MG63 (cell line): ENCODE measurements at places on chromosomes 1 and 21. TPM values are rescaled to one million over a fixed set of nuclear protein-coding genes. Genes with fewer than 3 reads are reported as not detected.

- no peak for DNase-seq
Measured at GRCh38 chr1:30747033-30748008, 10.3 kb downstream of the LAPTM5 start.

DNA sequence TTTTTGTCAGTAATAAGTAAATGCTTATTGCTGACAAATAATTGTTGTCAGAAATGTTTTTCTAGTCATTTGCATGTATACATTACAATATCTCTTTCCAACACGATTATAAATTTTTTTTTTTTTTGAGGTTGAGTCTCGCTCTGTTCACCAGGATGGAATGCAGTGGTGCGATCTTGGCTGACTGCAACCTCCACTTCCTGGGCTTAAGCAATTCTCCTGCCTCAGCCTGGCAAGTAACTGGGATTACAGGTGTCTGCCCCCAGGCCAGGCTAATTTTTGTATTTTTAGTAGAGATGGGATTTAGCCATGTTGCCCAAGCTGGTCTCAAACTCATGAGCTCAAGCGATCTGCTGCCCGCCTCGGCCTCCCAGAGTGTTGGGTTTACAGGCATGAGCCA lies 72.0 kb upstream of the ATF3 start:
- DNase-seq: no peak

UBE2J2 gene
- total RNA-seq: 66.2 and 94.1 TPM in 2 replicates

- no peak for DNase-seq
Measured at GRCh38 chr1:10052347-10052746, 19.6 kb downstream of the UBE4B start.

GRCh38 chr21:38167345-38167744 lies 89.4 kb upstream of the KCNJ15 start:
- DNase-seq: no peak

GRHL3 gene
- total RNA-seq: not detected in 2 replicates

ETS2 gene
- 12.6 and 12.7 TPM in 2 replicates for total RNA-seq

DNA sequence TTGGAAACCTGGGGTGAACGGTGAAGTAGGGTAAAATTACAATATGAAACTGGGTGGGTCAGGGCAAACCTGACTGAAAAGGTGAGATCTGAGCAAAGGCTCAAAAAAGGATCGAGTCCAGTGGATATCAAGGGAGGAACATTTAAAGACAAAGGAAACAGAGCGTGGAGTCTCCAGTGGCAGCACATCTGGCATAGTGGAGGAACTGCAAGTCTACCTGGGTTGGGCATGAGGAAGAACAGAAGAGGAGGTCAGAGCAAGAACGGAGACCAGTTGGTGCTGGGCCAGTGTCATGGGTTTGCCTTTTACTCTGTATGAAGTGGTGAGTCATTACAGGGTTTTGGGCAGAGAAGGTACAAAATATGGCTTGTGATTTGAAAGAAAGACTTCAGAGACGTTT lies 163.7 kb downstream of the NTPCR start:
- DNase-seq: peak; percentile 31

- no peak for DNase-seq
Measured at GRCh38 chr1:109047339-109047738, 5.4 kb upstream of the WDR47 start.

GRCh38 chr1:206859082-206859521 lies 6.3 kb upstream of the IL20 start:
- DNase-seq: no peak

DNA sequence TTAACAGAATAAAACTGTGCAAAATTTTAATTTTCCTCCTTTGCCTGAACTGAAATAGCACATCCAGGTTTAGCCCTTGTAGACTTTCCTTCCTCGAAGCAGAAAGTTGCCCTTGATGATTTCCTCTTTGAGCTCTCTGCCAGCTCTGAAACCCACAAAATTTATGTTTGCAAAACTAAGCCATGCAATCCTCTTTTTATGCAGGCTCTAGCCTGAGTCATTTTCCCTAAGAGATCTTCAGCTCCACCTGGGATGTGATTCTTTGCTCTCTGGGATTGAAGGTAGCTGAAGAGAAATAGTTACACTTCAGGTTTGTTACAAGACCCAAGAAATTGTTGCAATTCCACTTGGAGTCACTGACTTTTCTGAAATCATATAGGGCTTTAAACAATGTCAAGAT lies 1.4 kb upstream of the F3 start:
- DNase-seq: no peak

C1QB gene
- total RNA-seq: not detected in 2 replicates

- DNase-seq: peak; percentile 61
Measured at GRCh38 chr1:68173283-68173935, 58.9 kb downstream of the WLS start.

DNA sequence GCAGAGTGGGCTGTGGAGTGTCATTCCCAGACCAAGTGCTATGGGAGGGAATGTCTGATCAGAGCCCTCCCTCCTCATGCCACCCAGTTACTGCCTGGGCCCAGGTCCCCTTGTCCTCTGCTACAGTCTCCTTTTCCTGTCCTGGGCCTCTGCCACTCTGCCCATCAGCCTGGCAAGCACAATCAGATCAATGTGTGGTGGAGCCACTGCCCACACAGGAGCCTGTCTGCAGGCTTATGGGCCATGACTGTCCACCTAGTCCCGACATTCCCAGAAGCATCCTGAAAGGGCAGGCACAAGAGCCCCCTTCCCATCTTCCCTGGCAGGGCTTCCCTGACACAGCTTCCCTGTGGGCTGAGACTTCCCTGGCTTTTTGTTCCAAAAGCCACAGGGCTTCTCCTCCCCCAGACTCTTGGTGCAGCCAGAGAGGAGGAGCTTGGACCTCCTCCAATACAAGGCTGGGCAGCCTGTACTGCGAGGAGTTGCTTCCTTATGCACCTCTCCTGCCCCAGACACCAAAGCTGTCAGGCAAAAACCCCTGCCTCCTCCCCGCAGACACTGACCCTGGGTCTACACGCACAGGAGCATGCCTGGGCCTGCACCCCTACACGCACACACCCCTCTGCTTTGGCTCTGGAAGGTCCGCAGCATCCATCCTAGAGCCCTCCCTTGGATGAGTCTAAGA lies 29.2 kb upstream of the CNTN2 start:
- DNase-seq: peak; percentile 36

MROH9 gene
- not detected in 2 replicates for total RNA-seq

INSRR gene
- not detected in 2 replicates for total RNA-seq

DNA sequence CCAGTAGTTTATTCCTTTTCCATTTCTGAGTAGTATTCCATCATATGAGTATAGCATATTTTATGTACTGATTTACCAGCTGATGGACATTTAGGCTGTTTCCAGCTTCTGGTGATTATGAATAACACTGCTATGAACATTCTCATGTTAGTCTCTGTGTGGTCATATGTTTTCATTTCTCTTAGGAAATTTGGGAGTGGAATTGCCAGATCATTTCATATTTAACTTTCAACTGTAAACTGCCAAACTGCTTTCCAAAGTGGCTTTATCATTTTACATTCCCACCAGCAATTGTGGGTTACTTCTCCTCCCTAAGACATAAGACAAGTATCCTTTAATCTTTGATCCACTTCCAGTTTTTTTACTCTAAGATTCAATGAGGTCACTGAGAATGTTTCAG lies 85.7 kb upstream of the RALGPS2 start:
- no peak for DNase-seq

DNA sequence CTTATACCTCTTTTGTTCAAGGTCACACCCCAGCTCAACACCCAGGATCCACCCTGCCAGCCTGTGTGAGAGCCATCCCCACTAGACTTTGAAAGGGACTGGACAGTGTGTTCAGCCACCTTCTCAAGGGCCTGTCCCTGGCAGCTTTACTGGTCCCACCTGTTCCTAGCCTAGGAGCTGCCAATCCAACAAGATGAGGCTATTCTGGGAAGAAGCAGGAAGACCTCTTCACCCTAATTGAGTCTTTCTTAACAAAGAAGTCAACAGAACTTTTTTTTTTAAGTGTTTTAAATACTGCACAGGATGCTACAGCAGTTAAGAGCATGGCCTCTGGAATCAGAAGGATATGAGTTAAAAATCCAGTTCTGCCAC lies 95.8 kb upstream of the HOOK1 start:
- DNase-seq: no peak

DNA sequence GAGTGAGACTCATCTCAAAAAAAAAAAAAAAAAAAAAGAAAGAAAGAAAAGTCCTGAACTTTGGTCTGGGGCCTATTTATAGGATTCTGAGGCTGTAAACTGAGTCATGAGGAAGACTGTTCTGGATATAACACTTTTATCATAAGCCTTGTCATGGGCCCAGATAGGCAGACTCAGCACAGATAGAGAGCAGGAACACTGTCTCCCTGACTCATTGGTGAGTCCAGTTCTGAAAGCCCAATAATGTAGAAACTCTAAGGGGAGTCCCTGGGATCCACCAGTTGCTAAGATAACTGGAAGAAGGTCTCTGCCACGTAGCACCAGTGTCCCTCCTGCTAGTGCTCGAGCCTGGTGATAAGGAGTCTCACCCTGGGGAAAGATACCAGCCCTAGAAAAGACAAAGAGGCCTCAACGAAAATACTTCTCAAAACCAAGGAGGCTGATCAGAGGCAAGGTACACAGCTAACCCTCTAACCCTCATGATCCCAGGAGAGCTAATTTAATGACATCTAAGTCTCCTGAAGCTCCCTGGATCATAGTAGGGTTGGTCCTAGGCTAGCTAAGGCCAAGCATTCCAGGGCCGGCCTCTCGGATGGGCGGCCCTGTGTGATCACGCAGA lies 43.5 kb downstream of the LPAR3 start:
- no peak for DNase-seq

DNA sequence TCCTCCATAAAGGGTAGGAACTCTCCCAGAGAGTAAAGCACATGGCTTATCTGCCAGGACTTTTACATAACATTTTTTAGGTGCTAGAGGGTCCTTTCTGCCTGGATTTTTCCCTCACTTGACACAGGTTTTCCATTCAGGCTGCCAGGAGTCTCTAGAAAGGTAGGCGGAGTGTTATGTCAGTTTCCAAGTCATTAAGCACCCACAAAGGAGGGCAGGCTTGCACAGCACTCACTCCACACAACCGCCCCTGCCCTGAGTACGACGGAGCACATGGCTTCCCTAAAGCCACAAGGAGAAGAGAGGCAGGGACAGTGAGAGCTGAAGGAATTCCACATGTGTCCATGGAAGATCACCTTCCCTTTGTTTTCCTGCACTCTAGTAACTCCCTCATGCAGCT lies 55.7 kb downstream of the CAPZB start:
- DNase-seq: no peak

- no peak for DNase-seq
Measured at GRCh38 chr1:52195161-52195560, 53.3 kb downstream of the ZFYVE9 start.

GRCh38 chr21:44371596-44371995 lies 18.2 kb downstream of the TRPM2 start:
- no peak for DNase-seq

DNA sequence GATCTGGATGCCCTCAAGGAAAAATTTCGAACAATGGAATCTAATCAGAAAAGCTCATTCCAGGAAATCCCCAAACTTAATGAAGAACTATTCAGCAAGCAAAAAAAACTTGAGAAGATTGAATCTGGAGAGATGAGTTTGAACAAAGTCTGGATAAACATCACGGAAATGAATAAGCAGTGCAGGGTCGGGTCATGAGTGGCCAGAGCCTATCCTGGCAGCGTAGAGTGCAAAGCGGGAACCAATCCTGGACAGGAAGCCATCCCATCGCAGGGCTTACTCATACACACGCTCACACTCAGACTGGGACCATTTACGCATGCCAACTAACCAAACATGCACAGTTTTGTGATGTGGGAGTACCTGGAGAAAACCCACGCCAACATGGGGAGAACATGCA lies 43.1 kb downstream of the ZMYM1 start:
- DNase-seq: no peak

DNA sequence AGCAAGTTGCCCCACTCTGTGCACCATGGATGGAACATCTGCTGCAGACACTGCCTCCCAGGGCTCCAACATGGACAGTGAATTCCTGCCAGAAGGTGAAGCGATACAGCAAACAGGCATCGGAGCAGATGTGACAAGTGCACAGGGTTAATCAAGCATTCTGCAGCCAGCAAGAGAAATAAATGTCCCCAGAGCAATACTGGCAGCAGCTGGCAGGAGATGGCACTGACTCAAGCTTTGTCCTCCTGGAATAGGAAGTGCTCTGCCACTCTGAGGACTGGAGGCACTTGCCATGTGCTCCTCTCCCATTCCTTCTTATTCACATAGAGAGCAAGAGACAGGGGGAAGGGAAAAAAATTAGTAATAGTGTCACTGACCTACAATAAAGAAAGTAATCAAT lies 402.7 kb upstream of the DAB1 start:
- no peak for DNase-seq

DNA sequence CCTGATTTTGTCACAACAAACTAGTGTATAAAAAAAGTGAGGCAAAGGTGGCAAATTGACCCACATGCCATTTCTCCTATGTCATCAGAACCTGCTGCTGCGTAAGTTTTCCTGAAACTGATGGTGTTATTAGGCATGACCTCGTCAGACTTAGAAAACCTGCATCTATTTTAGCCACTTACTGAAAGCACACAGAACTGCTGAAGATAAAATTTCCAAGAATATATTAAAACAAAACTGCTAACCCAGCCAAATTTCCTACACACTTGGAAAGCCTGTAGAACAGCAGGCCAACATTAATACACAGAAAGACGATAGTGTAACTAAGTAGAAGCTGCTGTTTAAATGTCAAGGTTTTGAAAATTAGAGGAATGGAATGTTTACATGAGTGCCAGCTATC lies 674.5 kb upstream of the CXADR start:
- no peak for DNase-seq

MNDA gene
- total RNA-seq: not detected in 2 replicates

- DNase-seq: no peak
Measured at GRCh38 chr1:112971006-112971405, 15.0 kb upstream of the SLC16A1 start.

DNA sequence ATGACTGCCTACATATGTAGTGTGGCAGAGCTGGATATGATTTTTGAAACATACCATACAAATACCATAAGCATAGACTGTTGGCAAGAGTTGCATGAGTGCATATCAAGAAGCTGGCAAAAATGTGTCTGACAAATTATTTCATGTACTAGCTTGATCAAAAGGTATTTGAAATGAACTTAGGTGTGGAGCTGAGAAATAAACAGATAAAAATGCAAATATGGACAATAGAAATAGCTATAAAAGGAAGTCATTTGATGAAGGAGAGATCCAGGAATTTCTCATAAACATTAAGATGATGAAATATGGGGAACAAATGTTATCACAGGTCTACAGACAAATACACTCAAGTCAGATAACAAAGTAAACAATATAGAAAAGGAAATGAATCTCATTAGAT lies 609.1 kb downstream of the PTPRC start:
- DNase-seq: no peak

EXTL2 gene
- 15.8 and 21.1 TPM in 2 replicates for total RNA-seq

DNA sequence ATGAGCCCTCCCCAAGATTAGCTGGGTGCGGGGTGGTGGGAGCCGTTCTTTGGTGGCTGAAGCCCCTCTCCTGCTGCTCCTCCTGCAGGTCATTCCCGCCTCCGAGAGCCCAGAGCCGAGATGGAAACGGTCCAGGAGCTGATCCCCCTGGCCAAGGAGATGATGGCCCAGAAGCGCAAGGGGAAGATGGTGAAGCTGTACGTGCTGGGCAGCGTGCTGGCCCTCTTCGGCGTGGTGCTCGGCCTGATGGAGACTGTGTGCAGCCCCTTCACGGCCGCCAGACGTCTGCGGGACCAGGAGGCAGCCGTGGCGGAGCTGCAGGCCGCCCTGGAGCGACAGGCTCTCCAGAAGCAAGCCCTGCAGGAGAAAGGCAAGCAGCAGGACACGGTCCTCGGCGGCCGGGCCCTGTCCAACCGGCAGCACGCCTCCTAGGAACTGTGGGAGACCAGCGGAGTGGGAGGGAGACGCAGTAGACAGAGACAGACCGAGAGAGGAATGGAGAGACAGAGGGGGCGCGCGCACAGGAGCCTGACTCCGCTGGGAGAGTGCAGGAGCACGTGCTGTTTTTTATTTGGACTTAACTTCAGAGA lies 448 bp downstream of the G0S2 start:
- no peak for DNase-seq

- DNase-seq: peak; percentile 63
Measured at GRCh38 chr21:38950435-38951094, 144.8 kb downstream of the ETS2 start.
